ENCODE measurements at places on chromosomes 5 and 9.
A peak's percentile ranks its signal among the peaks of the same experiment; 100 is the strongest.

- DNase-seq, result no peak
These were observed 8.7 kb downstream of the ERAP2 start for GRCh38 chr5:96884995-96885394.

- DNase-seq, result no peak
These were observed 234.7 kb downstream of the NMUR2 start for GRCh38 chr5:152170350-152170749.

DNA sequence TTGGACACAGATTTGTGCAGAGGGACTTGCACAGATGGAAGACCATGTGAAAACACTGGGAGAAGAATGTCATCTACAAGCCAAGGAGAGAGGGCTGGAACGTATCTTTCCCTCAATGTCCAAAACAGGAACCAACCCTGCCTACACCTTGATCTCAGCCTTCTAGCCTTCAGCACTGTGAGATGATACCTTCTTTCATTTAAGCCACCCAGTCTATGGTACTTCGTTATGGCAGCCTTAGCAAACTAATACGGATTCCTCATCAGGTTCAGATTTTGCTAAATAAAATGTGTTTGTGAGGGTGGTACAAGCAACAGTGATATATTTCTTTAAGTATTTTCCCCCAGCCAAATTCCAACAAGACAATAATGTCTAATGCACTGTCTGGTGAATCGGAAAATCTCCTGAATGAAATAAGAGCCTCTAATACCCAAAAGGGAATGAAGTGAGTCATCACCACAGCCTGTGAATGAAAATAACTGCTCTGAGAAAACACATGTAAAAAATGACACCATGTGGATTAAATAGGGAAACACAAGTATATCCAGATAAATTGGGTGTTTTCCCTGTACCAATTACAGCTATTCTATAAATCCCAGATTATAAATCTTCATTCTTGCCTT lies 182.8 kb upstream of the TARS1 start:
- DNase-seq, result no peak

DNA sequence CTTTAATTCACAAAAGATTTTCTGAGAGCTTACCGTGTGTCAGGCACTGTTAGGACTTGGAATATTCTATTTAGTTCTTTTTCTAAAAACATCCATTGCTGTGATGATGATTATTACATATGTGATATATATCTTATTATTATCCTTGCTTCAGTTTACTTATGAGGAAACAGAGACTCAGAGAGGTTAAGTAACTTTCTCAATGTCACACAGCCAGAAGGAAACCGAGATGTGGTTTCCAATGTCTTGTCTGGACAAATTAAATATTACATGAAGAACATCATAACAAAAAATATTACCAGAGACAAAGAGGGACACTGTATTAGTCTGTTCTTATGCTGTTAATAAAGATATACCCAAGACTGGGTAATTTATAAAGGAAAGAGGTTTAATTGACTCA lies 125.5 kb upstream of the DAP start:
- no peak for DNase-seq

DNA sequence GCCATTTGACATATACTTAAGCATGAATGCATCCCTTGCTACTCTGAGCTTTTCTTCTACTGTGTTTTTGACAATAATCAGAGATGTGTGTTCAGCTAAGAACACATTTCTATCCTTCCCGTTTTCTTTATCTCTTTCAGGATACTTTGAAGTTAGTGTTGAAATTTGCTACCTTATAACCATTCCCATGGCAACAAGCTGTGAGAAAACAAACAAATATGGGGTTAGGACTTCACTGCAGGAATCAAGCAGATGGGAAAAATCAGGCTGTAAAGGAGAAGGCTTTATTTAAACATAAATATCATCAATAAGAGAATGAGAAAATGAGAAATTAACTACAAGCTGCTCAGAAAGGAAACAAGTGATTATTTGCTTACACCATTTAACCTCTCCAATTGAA lies 35.2 kb downstream of the ZCCHC9 start:
- DNase-seq, result no peak

- no peak for DNase-seq
These were observed 56.4 kb downstream of the SH3GL2 start for GRCh38 chr9:17635115-17635890.

- no peak for DNase-seq
These were observed 216.5 kb downstream of the ARL15 start for GRCh38 chr5:54093861-54094260.

DNA sequence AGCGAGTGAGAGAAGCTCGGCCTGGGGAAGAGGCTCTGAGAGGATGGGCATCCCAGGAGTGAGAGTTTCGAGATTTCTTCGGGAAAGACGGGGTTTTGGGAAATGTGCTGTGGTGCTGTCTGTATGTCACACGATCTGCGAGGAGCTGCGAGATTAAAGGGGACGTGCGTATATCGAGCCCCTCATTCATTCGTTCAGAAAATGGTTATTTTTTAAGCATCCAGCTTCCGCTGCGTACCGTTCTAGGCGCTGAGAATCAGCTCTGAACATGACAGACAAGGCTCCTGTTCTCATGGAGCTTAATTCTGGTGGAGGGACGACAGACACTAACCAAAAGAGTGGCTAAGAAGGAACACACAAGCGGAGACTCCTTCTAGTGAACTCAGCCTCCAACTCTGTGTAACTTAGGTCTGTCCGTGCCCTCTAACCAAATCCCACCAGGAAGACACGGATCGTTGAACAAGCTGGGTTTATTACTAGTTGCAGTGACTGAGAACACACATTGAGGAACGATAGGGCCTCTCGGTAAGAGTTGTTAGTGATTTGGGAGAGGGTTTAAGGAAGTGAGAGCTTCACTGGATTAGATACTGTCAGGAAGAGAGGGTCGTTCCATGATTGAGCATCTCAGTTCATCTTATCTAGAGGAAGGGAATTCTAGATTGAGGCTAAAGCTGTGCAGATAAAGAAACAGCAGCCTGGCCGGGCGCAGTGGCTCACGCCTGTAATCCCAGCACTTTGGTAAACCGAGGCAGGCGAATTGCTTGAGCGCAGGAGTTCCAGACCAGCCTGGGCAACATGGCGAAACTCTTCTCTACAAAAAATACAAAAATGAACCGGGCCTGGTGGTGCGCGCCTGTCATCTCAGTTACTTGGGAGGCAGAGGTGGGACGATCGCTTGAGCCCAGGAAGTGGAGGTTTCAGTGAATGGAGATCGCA lies 1.0 kb upstream of the FBXW11 start:
- DNase-seq, result no peak

- no peak for DNase-seq
These were observed 527.0 kb downstream of the TLE1 start for GRCh38 chr9:81162361-81162760.

DNA sequence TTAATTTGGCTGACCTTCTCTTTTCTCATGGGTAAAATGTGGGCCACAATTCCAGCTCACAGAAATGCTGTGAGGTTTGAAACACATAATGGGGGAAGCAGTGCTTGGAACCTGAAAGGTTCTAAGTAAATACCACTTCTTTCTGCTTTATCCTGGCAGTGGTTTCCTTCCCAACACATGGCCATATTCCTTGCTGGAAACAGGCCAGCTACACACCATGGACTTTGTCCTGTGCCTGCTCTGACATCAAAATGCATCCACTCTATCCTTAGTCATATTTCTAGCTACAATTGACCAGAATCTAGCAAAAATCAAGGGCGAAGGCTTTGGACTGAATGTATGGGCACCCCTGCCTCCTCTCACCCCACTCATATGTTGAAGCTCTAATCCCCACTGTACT lies 93.1 kb upstream of the TRPC7 start:
- DNase-seq, result no peak

DNA sequence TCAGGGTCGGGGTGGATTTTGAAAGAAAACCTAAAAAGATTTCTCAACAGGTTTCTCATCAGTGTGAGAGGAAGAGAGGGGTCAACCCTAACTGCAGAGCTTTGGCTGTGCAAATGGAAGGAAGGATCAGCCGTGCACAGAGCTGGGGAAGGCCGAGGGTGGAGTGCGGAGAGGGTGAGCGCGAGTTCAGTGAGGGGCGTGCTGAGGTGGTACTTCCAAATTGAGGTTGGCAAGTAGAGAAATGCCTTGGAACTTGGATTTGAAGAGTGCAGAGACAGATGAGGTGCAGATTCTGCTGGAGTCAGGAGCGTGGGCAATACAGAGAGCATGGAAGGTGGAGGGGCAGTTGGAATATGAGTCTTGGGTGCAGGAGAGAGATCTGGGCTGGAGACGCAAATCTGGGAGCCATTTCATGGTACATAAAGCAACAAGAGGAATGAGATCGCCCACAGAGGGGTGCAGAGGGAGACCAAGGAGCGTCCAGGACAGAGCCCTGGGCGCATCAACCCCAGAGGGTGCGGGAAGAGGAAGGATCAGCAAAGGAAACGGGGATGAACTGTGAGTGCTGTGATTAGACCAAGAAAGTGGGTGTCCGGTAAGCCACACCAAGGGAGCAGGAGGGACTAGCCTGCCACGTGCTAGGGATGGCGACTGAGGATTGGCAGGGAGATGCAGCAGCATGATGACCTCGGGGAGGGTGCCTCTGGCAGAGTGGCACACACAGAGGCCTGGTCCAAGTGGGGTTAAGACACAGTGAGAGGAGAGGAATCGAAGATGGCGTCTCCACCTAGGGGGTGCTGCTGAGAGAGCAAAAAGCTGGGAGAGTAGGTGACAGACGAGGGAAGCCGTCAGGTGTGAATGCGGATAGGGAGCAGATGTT lies 105.8 kb downstream of the ADAMTS2 start:
- DNase-seq, result no peak

DNA sequence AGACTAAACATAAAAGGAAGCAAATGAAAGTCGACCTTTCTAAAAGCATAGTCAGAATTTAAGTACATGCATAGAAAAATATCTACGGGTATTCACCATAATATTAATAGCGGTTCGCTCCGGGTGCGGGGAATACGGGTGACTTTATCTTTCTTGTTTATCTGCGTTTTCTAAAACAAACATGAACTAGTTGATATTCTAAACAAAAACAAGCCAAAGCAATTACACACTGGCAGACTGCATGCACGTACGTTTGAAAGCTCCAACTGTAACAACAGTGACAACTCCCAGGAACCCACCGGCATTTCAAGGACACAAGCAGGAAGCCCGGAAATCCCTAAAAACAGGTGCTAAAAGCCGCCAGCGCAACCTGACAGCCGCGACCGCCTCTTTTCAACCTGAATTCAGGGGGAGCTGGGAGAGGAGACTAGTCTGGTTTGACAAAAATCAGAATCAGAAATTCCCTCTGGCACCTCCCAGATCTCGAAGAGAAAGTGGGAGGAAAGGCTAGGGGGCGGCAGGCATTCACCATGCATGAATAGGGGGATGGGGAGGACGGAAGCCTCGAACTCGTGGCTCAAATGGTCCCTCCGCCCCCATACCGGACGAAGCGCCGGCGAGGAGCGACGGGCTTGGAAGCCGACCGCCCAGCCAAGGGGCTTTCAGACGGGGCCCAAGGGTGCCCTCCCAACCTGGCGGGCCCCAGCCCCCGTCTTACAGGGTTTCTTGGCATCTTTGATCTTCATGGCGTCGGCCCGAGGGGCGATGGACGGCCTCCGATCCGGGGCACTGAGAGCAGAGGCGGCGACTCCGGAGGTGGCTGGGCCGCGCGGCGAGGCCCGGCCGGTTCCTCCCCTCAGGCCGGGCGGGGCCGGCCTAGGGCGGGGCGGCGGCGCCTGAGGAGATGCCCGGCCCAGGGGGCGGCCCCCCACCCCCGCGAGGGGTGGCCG lies at the start of gene PANK3:
PANK3 (minus strand) TSS at position 831 of the 950 bp plus-strand sequence; CDS start at position 746, 85 bp downstream.
- DNase-seq, result peak; percentile 89

GRCh38 chr5:66963559-66963971 lies 233.0 kb downstream of the CD180 start:
- DNase-seq, result no peak

DNA sequence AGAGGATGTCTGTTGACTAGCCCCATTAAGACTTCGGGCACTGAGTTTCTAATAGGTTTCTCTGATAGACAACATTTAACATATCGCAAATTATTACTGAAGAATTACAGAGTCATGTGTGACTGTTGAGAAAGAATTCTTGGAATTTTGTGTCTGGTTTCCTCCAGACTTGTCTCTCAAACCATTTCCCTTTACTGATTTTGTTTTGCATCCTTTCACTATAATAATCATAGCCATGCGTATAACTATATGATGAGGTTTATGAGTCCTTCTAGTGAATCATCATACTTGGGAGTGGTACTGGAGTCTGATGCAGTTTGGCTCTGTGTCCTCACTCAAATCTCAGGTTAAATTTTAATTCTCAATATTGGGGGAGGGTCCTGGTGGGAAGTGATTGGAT lies 27.0 kb downstream of the ZNF169 start:
- no peak for DNase-seq

DNA sequence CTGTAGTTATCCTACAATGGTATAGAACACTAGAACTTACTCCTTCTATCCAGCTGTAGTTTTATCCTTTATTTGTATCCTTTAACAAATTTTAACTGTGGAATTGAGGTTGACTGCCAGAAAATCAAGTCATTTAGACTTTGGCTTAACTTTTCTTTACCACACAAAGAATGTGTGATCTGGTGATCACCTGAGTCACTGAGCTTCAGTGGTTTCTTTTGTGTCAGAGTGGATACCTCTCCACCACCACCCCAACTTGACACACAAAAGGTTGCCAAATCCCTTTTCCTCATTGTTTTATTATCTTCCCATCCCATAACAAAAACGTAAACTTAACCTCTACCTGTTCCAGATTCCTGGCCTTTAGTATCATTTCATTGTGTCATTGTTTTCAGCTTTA lies 5.5 kb downstream of the OTULIN start:
- no peak for DNase-seq

GRCh38 chr5:102589661-102590060 lies 90.9 kb upstream of the SLCO6A1 start:
- no peak for DNase-seq

GRCh38 chr5:5539590-5539989 lies 117.1 kb downstream of the ICE1 start:
- no peak for DNase-seq

GRCh38 chr5:35647712-35648111 lies 30.0 kb downstream of the SPEF2 start:
- no peak for DNase-seq

- peak; percentile 69 for DNase-seq
These were observed 78.9 kb downstream of the SEMA4D start for GRCh38 chr9:89418882-89419640.

DNA sequence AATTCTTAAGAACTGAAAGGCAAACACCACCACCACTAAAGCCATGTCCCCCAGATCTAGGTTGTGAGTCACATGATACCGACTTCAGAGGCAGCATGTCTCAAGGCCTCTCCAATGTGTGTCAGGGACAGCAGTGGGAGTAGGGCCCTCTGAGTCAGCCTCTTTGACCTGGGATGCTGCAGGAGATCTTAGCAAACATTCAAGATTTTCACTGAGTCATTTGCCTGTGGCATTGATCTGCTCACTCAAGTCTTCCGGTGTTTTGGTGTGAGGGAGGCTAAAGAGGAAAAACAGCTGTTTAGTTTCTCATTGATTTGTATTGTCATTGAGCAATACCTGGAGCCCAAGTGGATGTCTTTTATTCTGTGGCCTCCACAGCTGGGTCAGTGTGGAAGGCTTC lies 36.1 kb downstream of the TMC1 start:
- DNase-seq, result no peak

- no peak for DNase-seq
These were observed 129.2 kb downstream of the LIFR start for GRCh38 chr5:38426986-38427950.

GRCh38 chr5:36009698-36010097 lies 18.5 kb upstream of the UGT3A1 start:
- no peak for DNase-seq

- DNase-seq, result no peak
These were observed 364.0 kb downstream of the NDUFS4 start for GRCh38 chr5:53924392-53924791.

Data from GM10248 (cell line).